GM23338 (cell line): ENCODE measurements at places on chromosomes 3 and 15. TPM values are rescaled to one million over a fixed set of nuclear protein-coding genes. Genes with fewer than 3 reads are reported as not detected.

The GOLGA8S gene
- total RNA-seq: not detected in 2 replicates

DNA sequence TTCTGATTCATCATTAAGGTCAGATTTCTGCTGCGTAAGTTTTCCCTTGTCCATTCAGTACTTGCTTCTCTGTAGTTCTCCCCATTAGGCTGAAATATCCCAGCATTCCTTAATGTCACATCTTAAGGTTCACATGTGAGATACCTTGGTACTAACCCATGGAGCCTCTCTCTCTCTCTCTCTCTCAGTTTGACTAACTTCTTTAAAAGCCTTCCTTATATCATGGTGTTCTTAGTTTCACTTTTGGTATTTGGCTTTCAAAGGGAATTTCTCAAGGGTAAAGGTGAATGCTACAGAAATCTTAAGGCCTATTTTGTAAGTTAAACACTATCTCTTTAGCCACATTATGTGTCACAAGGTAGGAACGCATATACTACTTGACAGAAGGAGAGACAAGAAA, 427.3 kb upstream of the ZNF717 start:
- H3K27ac ChIP-seq: no peak overlapping the region
- no peaks in the 10 kb centered on the region for H3K27me3 ChIP-seq
- no peaks in the 10 kb centered on the region for H3K4me1 ChIP-seq
- H3K36me3 ChIP-seq: peaks cover 7% of the 10 kb centered on the region
- H3K4me3 ChIP-seq: no peak overlapping the region

The MTMR10 gene
- 10.9 and 11.3 TPM in 2 replicates for total RNA-seq

DNA sequence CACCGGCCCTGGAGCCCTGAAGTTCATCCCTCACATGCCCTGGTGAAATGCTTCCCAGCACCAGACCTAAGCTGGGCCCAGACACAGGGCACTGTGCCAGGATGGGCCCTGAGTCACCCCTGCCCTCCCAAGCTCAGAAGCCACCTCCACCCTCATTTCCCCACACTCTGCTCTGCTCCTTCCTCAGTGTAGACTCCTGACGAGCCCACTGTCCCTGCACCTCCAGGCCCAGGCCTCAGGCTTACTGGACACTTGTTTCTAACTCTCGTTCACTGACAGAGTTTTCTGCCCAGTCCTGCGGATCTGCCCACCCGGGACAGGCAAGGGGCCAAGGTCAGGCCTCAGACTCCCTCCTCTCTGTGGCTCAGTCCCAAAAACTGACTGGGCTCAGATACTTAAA, 112.6 kb upstream of the RNF7 start:
- no peaks in the 10 kb centered on the region for H3K36me3 ChIP-seq
- no peaks in the 10 kb centered on the region for H3K27me3 ChIP-seq
- DNase-seq: no peak
- no peak overlapping the region for H3K4me3 ChIP-seq

DNA sequence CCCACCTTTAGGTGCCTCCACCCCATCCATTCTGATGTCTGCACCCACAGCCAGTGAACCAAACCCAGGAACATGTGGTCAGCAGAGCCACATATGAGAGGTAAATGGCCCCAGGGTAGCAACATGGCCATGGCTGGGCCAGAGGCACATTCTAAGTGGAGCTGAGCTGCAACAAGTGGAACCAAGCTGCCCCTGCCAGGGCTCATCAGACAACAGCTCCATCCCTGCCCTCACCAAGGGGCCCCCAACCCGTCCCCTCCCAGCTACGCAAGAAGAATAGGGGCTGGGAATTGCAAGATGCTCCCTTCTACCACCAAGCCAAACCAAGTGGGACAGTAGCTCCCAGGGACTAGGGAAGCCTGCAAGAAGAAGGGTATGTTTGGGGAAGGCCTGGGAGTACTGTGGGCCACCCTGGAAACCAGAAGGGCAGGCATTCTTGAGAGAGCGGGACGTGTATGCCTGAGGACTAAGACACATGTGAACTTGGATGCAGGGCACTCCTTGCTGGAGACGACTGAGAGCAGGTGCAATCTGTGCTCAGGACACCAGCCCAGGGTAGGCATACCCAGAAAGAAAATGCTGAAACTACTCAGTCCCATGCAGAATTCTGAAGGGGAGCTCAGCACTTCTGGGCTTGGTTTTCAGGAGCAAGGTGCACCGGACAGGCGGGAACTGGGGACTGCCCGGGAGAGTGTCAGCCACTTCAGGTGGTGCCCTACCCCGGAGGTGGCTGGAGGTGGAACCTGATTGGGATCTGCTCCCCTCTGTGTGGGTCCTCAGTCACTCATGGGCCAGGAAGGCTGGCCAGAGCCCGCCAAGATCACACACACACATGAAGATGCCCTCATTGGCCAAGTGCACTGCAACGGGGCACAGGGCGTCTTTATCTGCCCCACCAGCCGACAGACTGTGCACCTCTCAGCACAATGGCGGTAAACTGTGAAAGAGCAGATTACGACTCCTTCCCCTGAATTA, 9.5 kb downstream of the MYL3 start:
- H3K27me3 ChIP-seq: no peaks in the 10 kb centered on the region
- H3K27ac ChIP-seq: no peak overlapping the region
- no peaks in the 10 kb centered on the region for H3K36me3 ChIP-seq

GRCh38 chr3:169218314-169218983, 445.1 kb downstream of the MECOM start:
- H3K36me3 ChIP-seq: no peaks in the 10 kb centered on the region
- peaks cover 10% of the 10 kb centered on the region; the same call in 1 of the 2 replicates for H3K4me1 ChIP-seq
- H3K4me3 ChIP-seq: no peak overlapping the region
- H3K27ac ChIP-seq: no peak overlapping the region

DNA sequence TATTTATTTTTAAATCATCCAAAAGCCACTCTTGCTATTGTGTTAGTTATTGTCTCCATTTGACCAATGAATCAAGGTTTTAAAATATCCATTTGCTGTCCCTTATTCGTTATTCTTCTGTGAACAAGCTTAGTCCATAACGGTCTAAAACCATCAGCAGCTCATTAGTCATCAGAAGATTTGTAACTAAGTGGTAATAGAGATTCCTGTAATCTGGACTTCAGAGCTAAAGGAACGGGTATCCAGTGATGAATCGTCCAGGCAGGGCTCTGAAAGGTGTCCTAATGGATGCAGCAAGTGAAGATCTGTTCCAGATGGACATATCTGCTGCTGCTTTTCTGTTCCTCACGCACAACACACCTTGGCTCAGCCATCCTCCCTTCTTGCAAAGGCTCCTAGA, 362.7 kb upstream of the CFAP20DC start:
- H3K27ac ChIP-seq: no peak overlapping the region
- no peaks in the 10 kb centered on the region for H3K27me3 ChIP-seq

- H3K27ac ChIP-seq: no peak overlapping the region
- H3K36me3 ChIP-seq: no peaks in the 10 kb centered on the region
- H3K4me1 ChIP-seq: no peaks in the 10 kb centered on the region
- no peaks in the 10 kb centered on the region for H3K27me3 ChIP-seq
Measured at GRCh38 chr3:127325629-127325961, 37.7 kb upstream of the PRR20G start.

The EXD1 gene
- total RNA-seq: 0.07 TPM in 1 of 2 replicates, not detected in the other
